ENCODE measurements at places on chromosomes 3 and 15.
A peak's percentile ranks its signal among the peaks of the same experiment; 100 is the strongest.

- DNase-seq, result no peak
Observed at GRCh38 chr3:60636846-60637245, 614.4 kb downstream of the FHIT start.

DNA sequence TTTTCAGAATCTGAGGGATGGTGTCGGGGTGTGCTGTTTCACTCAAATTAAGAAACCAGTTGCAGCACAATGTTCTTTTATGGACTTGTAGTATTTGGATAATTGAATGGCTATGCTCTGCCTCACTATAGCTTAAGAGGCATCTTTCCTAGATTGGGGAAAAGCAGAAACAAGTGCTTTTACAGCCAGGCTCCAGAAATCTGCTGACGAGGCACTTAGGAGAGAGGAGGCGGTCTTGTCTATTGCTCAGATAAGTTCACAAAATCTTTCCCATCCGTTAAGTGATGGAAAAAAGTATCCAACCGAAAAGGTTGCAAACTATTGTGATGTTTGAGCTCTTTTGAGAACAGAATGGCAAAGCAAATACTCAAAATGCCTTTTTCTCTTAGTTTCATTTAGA is 336.1 kb upstream of the RARB start:
- no peak for DNase-seq

DNA sequence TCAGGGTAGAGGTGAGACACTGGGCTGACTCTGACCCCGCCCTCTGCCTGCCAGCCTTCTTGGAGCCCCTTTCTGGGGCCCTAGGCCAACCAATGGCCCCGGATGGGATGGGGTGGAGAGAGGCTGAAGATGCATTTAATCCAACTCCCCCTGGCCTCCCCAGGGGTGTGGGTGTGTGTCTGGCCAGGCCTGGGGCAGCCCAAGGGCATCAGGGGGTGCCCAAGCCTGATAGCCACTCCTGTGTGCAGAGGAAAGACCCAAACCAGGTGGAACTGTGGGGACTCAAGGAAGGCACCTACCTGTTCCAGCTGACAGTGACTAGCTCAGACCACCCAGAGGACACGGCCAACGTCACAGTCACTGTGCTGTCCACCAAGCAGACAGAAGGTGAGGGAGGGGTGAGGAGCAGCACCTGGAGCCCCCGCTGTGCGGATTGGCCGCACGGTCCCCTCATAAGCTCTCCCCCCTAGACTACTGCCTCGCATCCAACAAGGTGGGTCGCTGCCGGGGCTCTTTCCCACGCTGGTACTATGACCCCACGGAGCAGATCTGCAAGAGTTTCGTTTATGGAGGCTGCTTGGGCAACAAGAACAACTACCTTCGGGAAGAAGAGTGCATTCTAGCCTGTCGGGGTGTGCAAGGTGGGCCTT is 9.5 kb downstream of the SPINT1 start:
- no peak for DNase-seq

DNA sequence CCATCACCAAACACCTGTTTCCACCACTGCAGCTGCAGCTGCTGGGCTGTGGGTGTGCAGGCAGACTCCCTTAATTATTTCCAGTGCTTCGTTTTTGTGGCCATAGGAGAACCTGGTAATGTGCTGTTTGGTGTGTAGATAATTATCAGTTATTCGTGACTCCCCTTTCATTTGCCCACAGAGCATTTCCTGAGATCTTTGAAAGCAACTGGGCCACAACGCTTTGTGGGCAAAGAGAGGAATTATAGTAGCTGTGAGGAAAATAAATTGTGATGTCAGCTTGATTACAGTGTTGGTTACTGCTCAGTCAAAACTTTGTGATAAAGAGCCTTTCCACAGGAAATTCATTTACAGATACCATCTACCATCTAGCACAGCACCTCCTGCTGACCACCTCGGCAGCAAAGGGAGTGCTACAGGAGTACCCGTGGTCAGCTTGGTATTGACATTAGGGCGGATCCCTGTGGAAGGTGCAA is 193.3 kb upstream of the SLCO3A1 start:
- DNase-seq, result no peak

GRCh38 chr3:28334552-28334951 is 14.0 kb upstream of the ZCWPW2 start:
- DNase-seq, result no peak

DNA sequence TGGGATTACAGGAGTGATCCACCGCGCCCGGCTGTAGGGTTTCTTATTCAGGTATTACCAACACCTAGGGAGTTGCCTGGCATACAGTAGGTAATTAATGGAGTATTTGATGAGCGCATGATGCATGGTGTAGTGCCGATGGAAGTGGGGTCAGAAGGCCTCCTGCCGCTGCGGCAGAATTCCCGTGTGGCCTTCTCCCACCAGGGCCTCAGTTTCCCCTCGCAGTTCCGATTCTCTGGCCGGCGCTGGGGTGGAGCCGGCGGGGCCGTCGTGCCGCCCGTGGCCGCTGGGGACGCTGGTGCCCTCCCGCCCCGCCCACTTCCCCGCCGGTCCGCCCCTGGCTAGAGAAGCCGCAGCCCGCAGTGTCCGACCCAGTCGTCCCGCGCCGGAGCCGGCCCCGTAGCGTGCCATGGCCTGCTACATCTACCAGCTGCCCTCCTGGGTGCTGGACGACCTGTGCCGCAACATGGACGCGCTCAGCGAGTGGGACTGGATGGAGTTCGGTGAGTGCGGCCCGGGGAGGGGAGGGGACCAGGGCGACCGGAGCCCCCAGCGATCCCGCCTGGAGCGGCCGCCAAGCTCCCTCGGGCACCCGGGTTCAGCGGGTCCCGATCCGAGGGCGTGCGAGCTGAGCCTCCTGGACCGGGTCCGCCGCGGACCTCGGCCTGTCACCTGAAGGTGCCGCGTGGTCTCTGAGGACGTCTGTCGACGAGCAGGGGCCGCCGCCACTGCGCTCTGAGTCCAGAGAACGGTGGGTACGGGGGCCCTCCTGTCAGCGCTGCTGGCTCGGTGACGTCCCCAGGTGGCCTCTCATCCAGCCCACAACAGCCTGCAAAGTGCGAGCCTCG is at the start of gene IRAK2:
IRAK2 (plus strand) TSS at position 374 of the 848 bp plus-strand sequence; CDS start at position 410, 36 bp downstream.
- DNase-seq, result peak; percentile 75

GRCh38 chr3:146543461-146544001 is 876 bp downstream of the PLSCR1 start:
- DNase-seq, result peak; percentile 6

- DNase-seq, result peak; percentile 10
Observed at GRCh38 chr15:31552482-31553099, 226.0 kb downstream of the KLF13 start.

DNA sequence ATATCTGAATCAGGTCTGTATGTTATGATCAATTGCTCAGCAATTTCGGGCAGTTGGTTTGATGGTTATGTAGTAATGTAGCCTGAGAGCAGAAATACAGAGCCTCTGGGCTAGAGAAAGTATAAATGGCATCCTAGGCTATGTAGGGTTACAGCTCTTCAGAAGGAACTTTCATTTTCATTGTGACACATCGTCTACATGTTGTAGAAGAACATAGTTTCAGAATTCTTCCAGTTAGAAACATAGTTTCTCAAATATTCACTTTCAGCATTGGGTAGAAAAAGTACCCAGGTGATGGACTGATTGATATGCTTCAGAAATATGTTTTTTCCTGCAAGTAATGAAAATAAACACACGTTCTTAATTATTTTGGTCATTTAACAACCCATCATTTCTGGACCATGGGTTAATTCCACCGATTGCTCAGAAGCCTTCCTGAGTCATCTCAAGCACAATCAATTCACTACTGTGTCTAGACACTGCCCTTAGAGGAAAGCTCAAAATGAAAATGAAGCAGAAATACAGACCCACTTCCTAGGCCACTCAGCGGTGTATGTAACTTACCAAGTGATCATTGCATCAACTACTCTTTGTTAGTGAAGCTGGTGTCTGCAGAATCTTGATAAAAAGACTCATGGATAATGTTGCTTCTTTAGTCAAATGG is 88.8 kb upstream of the TSEN2 start:
- no peak for DNase-seq

DNA sequence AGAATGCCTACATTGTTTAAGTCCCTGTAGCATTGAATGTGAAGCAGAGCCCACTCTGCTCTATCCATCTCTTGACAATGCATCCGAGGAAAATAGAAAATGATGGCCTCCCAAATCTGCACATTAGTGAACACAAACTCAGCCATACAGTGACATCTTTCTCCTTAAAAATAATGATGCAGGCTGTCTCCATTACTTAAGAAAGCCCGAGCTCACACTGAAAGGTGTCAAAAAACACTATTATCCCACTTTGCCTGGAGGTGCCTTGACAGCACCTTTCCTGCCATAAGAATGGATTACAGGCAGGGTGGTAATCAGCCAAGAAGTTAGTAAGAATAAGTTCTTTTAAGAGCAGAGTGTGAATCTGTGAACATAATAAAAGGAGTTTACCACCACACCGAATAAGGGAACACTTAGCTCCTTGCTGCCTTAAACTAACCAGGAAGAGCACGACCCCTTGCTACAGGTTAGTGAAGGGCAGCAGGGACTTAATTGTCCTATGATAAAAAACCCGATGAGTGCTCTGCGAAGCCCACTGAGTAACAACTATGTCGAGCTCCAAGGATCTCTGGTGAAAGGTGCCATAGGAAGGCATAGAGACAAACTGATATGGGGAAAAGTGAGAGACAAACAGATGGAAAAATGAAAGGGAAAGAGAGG is 123.2 kb upstream of the TUSC7 start:
- DNase-seq, result no peak

DNA sequence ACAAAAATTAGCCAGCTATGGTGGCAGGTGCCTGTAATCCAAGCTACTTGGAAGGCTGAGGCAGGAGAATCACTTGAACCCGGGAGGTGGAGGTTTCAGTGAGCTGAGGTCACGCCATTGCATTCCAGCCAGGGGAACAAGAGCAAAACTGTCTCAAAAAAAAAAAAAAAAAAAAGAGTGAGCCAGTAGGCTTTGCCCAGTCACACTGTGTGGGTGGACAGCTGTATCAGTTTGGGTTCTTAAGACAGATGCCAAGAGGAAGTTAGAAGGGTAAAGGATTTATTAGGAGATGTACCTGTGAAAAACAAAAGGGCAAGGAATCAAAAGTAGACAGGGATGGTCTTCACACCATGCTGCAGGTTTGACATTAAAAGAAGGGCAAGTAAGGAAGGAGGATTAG is 86.1 kb upstream of the CGNL1 start:
- DNase-seq, result no peak

GRCh38 chr15:60840703-60841411 is 361.9 kb upstream of the ICE2 start:
- DNase-seq, result no peak

DNA sequence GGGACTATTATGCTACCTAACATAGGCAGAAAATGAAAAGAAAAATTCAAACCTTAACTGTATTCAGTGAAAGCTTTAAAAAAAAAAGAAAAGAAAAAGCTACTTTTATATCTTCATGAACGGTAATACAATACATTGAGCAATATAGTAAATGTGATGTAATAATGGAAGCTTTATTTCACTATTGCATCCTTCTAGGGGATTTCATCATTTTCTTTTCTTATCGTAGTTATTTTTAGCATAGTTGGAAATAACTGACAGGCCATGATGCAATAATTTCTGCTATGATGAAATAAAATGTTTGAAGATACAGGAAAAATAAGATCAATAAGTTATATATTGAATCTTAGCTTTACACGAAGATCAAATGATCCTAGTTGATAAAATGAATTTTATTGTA is 40.3 kb upstream of the ZCWPW2 start:
- DNase-seq, result no peak

DNA sequence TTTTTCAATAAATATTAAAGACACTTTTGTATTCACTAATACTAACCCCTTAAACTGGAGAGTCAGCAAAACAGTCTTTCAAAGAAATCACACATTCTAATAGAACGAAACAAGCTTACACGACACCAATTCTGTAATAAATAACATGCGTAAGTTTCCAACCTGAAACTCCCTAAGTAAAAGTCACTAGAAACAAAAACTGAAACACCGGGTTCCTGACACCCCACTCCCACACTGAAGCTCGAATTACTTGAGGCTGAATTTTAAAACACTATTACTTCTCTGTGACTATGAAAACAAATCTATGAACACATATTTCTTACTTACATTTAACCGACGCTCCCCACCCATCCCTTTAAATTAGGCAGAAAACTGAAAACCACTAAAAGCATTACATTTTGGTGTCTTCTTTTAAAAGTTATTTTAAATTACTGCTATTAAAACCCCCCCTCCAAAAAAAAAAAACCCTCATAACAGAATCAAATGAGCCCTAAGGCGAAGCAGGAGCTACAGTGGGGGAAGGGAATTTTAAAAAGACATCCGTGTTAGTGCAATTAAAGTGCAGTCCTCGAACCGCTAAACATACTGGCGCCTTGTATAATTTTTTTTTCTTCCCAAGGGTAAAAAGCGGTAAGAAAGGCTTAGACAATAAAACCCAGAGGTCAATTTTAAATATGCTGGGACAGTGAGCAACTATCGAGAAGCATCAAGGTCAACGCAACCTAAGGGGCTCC is 878 bp downstream of the SPPL2A start:
- DNase-seq, result no peak

GRCh38 chr15:25611603-25612002 is 172.8 kb upstream of the UBE3A start:
- peak; percentile 36 for DNase-seq

DNA sequence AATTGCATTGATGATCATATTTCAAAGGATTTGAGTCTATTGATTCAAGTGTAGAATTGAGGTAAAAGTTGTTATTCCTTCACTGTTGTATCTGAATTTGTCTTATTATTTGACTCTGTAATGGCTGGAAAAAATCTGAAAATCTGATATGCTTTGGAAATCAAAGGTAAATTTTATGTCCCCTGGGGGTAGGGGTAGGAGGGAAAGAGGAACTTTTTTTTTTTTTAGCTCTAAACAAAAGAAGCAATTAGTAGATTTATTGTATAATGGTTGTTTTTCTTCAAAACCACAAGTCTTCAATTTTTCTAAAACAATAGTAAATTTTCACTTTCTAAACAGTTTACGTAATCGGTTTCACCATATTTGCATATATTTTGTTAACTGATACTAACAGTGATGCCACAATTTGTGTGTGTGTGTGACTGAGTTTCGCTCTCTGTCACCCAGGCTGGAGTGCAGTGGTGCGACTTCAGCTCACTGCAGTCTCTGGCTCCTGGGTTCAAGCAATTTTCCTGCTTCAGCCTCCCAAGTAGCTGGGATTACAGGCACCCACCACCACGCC is 91.7 kb upstream of the GOLGA6L4 start:
- no peak for DNase-seq

DNA sequence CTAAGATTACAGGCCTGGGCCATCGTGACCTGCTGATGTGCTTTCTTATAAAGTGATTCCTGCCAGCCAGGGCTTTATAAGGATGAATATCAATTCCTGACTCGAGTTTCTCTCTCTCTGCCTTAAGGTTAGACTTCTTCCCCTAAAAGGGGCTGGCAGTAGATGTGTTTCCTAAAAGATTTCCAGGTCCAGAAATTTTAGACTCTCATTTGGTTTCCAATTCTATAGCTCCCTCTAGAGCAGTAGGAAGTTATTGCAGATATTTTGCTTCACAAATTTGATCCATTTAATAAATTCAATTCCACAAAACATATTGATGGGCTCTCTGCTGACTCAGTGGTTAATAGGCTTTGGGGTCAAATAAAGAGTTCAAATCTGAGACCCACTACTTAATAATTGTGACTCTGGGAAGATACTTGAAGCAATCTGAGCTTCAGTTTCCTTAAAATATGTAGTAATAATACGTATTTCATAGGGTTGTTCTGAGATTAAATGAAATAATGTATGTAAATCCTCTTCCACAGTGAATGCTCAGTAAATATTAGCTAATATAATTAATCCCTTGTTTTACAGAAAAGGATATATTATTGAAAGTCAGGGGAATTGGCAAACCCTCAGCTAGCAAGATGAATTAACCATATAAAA is 2.1 kb downstream of the TRIM69 start:
- DNase-seq, result no peak

Measured in Daoy (cell line).